ENCODE measurements at places on chromosomes 5 and 9.

- DNase-seq = no peak
Observed at GRCh38 chr5:133700251-133700650, 87.9 kb upstream of the FSTL4 start.

- no peak for DNase-seq
Observed at GRCh38 chr9:95508242-95508967, 8.4 kb downstream of the PTCH1 start.

GRCh38 chr5:25573691-25574090 is 928.9 kb upstream of the CDH10 start:
- no peak for DNase-seq

GRCh38 chr9:79668956-79669355 is 97.2 kb downstream of the TLE4 start:
- DNase-seq = no peak

DNA sequence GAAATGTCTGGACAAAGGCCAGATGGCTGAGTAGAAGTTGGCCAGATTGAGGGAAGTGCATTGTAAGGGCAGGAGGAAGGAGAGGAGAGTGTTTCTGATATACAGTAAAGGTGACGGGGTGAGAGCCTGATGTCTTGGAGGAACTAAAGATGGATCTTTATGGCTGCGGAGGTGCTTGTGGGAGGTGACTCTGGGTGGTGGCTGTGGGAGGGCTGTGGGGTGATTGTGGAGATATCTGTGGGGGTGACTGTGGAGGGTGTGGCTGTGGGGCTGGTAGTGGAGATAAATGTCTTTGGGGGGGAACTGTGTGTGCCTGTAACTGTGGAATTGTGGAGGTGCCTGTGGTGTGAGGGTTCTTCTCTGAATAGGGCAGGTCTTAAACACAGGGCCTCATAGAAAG is 121.4 kb downstream of the CMYA5 start:
- no peak for DNase-seq

DNA sequence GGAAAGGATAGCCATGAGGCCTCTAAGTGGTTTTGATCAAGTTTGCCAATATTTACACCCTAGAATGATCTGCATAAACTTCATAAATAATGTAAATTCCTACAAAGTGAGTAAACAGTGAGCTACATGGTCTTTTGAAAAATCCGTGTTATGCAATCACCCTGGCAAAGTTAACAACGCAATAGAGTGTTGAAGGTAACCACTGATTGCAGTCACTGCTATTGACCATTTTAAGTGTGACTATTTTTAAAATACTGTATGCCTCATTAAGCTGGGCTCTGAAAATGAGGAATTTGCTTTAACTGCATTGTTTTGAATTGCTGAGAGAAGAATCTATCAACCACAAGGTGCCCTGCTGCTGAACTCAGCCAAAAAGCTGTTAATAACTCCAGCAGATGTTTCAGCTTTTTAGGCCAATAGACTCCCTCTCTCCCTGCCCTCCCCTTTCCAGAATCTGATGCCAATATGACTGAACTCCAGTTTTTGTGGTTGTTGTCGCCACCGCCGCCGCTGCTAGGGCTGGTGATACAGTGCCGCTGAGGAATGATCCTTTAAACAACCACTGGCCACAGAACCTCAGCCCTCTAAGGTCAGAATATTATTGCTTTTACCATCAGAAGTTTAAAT is 35.3 kb upstream of the SMARCA2 start:
- no peak for DNase-seq

- no peak for DNase-seq
Observed at GRCh38 chr5:106601620-106602019, 1069.1 kb downstream of the EFNA5 start.

DNA sequence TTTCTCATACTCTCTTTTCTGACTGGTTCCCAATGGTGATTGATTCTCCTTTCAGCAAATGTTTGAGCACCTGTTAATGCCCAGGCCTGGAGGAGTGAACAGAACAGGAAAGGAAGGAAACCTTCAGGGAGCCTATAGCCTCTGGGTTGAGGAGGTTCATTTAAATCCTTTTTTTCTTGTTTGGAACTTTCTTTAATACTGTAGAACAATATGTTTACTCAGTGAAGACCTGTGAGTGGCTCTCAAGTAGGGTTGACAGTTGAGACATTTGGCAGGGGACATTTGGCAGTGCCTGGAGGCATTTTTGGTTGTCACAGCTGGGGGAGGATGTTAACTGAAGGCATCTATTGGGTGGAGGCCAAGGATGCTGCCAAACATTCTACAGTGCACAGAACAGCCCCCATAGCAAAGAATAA is 6.1 kb upstream of the FAM120AOS start:
- DNase-seq = no peak

GRCh38 chr9:129323999-129324553 is 146.0 kb upstream of the IER5L start:
- DNase-seq = no peak

DNA sequence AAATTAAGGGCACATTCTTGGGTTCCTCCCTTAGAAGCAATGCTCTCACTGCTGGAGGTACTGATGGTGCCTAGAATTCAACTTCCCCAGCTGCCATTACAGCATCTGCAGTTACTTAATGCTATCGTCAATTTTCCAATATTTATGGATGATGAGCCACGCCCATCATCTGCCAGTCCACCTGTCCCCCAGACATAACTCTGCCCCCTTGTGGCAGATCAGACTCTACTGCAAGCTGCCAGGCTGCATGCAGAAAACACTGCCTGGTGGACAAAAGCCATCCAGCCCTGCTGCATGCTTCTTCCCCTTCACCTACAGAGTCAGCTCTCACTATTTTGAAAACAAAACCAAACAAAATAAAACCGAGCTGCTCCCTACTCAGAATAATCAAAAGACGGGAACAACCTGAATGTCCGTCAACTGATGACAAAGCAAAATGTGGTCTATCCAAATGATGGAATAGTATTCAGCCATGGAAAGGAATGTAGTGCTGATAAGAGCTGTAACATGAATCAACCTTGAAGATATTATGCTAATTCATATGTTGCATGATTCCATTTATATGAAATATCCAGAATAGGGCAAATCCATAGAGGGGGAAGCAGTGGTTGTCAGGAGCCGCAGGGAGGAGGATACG is 66.4 kb downstream of the RETREG1 start:
- DNase-seq = no peak

DNA sequence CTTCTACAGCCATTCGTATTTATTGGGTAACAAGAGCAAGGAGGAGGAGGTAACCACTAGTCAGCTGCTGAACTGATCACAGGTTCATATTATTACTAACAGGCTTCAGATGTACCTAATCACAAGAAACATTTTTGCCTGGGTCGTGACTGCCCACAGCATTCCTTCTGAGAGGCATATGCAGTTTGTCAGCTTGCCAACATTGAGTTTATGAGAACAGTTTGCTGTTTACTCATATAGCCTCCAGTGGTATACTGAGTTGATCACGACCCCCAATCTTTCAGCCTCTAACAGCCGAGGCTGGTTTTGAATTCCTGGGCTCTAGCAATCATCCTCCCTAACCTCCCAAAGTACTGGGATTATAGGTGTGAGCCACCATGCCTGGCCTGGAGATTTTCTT is 693.6 kb downstream of the TLE1 start:
- no peak for DNase-seq

GRCh38 chr9:130555968-130556367 is 23.4 kb upstream of the FUBP3 start:
- DNase-seq = no peak

DNA sequence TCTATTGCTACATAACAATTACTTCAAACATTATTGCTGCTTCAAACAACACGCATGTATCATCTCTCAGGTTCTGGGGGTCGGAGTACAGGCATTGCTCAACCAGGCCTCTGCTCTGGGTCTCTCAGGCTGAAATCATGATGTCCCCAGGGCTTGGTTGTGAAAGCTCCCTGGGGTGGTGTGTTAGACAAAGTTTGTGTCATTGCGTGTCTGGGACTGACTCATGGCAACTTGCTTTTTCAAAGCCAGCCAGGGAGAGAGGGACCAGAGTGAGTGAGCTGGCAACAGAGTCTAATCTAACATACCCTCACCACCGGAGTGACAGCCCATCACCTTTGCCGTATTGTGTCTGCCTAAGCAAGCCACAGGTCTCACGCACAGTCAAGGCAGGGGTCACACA is 259.2 kb upstream of the NFIL3 start:
- DNase-seq = no peak

DNA sequence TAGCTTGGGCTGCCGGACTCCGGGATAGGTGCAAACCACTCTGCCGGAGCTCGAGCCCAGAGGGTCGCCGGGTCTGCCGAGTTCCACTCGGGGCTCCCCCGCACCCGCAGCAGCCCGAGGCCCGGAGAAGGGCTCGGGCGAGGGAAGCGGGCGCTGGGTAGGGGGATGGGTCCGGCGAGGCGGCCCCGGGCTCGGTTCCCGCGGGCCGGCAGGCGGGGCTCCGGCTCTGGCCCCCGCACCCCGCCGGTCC is 507 bp downstream of the RICTOR start:
- no peak for DNase-seq

- no peak for DNase-seq
Observed at GRCh38 chr5:111227801-111228200, 3.6 kb downstream of the CAMK4 start.

- no peak for DNase-seq
Observed at GRCh38 chr5:82358457-82358856, 80.3 kb upstream of the RPS23 start.

DNA sequence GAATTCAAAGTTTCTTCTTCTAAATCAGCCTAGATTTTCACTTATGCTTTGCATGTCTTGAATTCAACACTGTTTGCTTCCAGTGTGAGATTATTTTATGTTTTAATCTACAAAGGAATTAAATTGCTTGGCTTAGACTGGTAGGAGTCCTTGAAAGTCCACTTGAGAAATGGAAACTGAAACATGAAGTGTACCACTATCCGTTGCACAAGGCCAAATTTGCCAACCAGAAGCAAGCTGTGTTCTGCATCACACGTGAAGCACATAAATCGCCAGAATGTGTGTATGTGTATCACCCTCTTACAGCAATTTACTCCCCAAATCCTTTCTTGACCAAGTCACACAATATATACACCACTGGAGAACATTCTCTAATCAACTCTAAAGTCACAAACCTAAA is 10.3 kb downstream of the SEMA6A start:
- DNase-seq = no peak
